NCI-H526 treated with DMSO at 0.1 percent for 48 hours (cell line): ENCODE measurements at places on chromosomes 2 and 18.

- DNase-seq: no peak
Observed at GRCh38 chr2:68800027-68800401, 65.4 kb downstream of the ARHGAP25 start.

- no peak for DNase-seq
Observed at GRCh38 chr2:85248773-85249509, 78.8 kb downstream of the TGOLN2 start.

DNA sequence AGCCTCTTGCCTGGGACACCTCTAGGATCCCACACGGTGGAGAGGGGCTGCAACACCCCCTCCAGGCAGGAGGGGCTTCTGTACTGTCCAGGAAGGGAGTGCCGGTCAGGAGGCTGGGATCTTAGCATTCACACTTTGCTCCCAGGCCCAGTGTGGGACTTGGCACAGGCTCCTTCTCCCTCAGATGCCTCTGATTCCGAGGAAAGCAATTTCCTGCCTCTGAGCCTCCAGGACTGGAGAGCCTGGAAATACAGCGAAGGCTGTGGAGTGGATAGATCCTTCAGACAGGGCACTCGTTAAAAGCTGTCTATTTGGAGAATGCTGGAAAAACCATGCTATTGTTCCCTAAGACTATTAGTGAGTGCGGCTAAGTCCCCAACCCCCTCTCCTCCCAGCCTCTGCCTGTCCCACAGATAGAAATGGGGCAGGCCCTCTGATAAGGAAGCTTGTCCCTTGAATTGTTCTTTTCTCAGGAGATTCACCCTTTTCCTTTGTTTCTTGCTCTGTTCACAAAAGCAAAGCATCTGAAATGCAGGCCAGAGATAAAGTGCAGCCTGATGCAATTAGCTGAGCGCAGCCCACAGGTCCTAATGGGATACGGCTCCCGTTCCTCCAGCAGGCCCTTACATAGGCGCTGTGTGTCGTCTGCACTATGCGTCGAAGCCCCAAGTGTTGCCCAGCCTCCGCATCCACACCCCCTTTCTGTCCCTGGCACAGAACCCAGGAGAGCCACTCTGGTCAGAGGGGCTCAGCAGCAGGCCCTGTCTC is 252.2 kb downstream of the KLHL29 start:
- DNase-seq: no peak

GRCh38 chr2:120761911-120762310 is 26.2 kb downstream of the GLI2 start:
- DNase-seq: no peak

GRCh38 chr2:160306985-160307384 is 106.9 kb upstream of the ITGB6 start:
- no peak for DNase-seq
